ENCODE measurements at places on chromosomes 13 and 19. TPM values are rescaled to one million over a fixed set of nuclear protein-coding genes. Genes with fewer than 3 reads are reported as not detected.

The IGFL3 gene
- total RNA-seq, result not detected

The NANOS3 gene
- 1.3 TPM for total RNA-seq

The ANKLE1 gene
- total RNA-seq, result 2.3 TPM

The PCDH8 gene
- not detected for total RNA-seq

DNA sequence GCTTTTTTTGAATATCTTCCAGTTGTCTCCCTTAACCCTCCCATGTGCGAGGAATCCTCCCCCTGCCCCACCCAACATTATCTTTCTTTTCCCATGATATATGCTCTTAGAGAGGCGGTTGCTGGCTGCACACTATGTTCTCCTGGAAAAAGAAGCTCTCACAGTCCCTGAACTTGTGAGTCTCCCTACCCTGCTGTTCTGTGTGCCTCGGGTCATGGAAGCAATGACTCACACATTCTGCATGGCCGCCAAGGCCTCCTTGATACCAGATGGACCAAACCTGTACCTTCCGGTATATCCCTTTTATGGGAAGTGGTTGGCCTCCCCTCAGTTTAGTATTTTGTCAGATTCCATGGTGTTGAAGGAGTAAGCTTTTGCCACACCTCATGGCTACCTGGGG lies 705.4 kb downstream of the SLITRK6 start:
- DNase-seq, result no peak

GRCh38 chr19:10625762-10626138 lies 397 bp downstream of the SLC44A2 start:
- no peak for DNase-seq

- DNase-seq, result peak; percentile 76
These were observed 11.9 kb upstream of the PRKD2 start for GRCh38 chr19:46728693-46729339.

DNA sequence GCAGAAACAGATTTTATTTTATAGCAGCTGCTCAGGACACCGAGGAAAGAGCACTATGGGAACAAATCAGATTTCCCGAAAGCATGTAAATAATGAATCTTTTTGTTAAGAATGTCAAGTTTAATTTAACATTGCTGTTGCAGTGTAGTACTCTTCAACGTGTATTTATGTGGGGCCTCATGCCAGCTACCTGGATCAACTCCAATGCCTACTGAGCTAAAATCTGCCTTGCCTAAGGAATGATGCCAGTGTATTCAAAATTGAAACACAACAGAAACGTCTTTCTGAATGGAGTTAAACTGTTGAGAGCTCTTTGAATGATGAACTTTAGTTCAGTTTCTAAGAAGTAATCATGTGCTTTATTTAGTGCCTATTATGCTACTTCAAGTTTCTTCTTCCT lies 1379.8 kb upstream of the ATXN8OS start:
- DNase-seq, result no peak

- no peak for DNase-seq
These were observed 7.6 kb upstream of the ACSBG2 start for GRCh38 chr19:6127716-6128335.

DNA sequence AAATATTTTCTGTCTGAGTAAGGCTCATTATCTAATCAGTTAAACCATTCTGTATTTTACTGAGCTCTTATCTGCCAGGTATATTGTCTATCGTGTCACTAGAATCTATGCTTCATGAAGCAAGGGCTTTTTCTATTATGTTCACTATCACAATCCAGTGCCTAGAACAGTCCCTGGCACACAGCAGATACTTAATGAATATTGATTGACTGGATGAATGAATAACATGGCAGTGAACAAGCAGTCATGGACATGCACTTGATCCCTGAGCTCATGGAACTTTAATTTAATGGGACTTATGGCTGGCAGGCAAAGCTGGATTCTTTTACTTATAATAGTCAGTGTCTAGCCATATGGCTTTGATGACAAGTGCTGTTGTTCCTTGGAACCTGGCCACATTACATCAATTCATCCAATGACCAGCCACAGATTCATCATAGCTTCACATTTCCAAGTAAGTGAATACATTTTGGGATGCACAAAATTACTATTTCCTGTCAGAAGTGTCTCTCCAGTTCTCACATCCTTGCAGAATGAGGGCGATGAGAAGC lies 214.8 kb downstream of the COG6 start:
- DNase-seq, result no peak

DNA sequence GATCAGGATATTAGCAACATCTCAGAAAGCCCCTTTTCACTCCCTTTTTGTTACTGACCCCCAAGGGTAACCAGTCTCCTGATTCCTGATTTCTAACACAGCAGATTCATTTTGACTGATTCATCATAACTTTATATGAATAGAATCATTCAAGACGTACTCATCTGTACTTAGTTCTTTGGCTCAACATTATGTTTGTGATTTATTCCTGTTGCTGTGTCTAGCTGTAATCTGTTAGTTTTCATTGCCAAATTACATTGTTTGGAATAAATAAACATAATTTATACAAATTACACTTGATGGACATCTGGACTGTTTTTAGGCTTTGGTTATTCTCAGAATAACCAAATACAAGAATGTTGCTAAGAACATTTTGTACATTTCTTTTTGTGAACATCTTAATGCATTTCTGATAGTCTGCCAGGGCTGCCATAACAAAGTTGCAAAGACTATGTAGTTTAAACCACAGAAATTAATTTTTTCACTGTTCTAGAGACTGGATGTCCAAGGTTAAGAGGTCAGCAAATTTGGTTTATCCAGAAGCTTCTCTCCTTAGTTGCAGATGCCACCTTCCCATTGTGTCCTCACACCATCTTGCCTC lies 62.8 kb upstream of the EDNRB start:
- DNase-seq, result no peak

GRCh38 chr19:10568062-10568825 lies 535 bp downstream of the CDKN2D start:
- DNase-seq, result no peak

DNA sequence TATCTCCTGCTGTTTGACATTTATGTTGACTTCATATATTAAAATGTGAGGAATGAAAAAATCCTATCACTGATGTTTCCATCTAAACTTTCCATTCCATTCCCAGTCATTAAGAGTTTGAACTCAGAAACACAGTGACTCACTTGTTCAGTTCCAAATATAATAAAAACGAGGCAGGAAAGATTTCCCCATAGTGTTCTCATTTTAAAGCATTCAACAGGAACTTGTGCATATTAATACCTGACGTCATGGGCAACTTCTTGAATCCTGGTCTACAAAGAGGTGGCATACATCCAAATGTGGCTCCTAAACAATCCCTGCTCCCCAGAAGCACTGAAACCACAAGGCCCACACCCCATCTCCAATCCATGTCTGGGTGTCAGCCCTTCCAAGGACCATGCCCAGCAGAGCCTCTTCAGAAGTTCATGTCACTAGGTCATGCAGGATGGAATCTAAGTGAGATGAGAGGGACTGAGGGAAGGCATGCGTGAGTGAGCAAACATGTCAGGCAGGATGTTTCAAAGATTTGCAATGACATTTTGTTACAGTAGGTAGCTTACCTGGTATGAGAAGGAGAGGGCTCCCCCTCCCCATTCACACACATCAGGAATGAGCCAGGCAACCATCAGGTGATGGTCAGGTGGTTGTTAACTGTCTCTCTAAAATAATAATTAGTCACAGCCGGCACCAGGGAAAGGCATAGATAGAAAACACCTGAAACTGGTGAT lies 9.4 kb upstream of the ERVV-2 start:
- no peak for DNase-seq
